ENCODE measurements at places on chromosomes 16 and 17.

DNA sequence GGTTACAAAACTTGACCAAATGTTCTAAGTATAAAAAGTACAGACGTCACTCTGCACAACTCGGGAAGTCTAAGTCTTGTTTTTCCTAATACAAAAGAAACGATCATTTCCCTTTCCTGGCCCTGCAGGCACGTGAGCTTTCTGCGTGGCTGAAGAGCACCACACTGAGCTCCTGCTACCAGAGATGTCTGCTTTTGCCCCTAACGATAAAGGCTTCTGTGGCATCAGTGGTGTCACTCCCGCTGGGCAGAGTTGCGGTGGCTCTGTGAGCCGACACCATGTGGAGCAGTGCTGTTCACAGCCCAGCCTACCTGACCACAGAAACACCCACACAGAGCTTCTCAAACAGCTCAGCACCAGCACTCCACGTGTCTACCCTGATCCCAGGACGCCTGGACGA lies 20.5 kb downstream of the EMC8 start:
- no peak for DNase-seq

DNA sequence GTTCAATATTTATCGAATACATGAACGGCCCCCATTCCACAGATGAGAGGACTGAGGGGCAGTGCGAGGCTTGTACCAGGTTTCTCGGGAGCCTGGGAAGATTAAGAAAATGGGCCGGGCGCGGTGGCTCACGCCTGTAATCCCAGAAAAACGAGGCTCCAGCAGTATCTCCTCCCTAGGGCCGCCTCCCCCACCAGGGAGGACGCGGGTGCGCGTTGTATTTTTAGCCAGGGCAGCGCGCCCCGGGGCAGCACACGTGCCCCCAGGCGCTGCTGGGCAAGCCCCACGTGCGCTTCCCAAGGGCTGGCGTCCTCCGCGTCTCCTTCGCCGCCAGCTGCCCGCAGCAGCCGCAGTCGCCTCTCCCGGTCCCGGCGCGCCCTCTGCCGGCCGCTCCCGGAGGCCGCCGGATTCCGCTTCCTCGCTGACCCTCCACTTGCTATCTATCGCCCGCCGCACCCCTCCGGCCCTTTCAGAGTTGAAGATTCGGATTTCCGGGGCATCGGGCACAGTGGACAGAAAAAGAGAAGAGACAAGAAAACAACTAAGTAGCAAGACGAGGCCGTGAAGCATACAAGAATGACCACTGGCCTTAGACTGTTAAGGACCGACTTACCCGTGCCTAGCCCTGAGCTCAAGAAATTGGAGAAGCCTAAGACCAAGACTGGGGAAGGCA lies 1.9 kb upstream of the YBX2 start:
- no peak for DNase-seq

GRCh38 chr17:37720989-37721388 lies 23.9 kb downstream of the HNF1B start:
- no peak for DNase-seq

DNA sequence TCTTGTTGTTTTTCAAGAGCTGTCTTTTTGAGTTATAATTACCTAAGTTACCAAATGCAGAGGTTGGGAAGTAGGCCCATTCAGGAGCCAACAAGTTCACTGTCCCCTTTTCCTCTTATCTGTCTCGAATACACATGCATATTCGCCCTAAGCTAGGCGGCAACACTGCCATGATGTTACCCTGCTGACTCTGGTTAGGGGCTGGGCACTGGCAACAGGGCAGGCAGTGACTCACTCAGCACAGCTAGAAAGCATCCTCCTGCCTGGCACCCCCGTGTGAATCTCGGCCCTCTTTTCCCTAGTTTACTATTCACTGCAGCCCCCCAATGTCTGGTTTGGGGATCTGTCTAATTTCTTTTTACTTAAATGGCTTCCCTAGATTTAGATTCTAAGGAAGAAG lies 13.8 kb downstream of the DBF4B start:
- no peak for DNase-seq

All from activated naive CD8-positive, alpha-beta T cell treated with anti-CD3 and anti-CD28 coated beads, Interleukin-2, amount 50 U/mL, for 16 hours (primary cell).